ENCODE measurements at places on chromosomes 1 and 21. TPM values are rescaled to one million over a fixed set of nuclear protein-coding genes. Genes with fewer than 3 reads are reported as not detected.
A peak's percentile ranks its signal among the peaks of the same experiment; 100 is the strongest.

The FALEC gene
- not detected for total RNA-seq

The SYNJ1 gene
- 7.4 TPM for total RNA-seq

The RIPPLY3 gene
- not detected for total RNA-seq

The ETNK2 gene
- 0.77 TPM for total RNA-seq

The FGR gene
- total RNA-seq, result 0.10 TPM

The LRRC42 gene
- total RNA-seq, result 19.9 TPM

GRCh38 chr1:100239961-100240360 is 9.7 kb downstream of the DBT start:
- DNase-seq, result no peak

GRCh38 chr1:78044796-78045562 is 787 bp upstream of the GIPC2 start:
- no peak for DNase-seq

DNA sequence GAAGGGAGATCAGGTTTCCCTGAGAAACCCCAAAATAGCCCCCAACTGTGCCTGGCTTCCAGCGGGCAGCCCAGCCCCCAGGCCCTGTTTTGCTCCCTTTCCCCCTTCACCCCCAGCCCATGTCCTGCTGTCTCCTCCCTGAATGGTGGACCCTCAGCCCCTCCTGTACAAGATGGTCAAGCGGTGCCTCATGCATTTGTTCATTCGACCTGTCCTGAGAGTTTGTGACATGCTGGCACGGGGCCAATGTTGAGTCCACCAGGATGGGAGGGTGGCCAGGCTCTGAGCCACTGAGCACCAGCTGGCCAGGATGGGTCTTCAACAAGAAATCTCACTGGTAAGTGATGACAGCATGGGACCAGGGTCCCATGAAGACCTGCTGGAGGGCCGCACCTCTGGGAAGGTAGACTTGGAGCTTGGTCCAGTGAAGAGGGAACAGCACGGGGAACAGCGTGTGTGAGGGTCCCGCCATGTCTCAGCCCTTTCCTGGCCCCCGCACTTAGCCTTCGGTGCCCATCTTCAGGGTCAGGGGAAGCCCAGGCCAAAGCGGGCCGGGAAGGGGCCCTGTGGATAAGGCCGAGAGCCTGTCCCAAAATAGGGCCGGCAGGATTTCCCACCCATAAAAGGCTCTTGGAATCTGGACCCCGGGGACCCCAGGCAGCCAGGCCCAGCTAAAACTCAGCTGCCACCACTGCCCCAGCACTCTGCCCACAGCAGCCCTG is at the start of gene CALML6:
Gene CALML6 (plus strand): TSS at position 290 of the 722 bp plus-strand sequence. CDS start 21 bp downstream, at position 311.
- DNase-seq, result no peak

- no peak for DNase-seq
These were observed 76.1 kb upstream of the USP25 start for GRCh38 chr21:15653710-15654109.

- no peak for DNase-seq
These were observed 16.4 kb upstream of the SLC44A3 start for GRCh38 chr1:94803517-94804441.

DNA sequence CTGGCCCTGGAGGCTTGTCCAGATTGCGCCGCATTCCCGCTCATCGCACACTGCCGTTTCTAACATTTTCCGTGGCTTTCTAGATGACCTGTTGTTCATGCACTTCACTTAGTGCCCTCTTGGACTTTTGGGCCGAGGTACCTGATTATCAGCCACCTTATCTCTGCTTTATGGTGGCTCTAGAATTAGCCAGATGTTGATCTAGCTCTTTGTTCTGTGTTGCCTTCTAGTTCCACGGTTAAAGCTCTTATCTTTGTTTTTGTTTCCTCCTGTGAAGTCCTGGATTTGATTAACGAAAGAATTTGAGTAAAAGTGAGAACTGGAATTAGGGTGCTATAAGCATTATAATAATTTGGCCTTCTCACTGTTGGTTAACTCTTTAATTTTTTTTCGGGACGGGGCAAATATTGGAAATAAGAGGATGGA is 945 bp downstream of the RNPEP start:
- no peak for DNase-seq

DNA sequence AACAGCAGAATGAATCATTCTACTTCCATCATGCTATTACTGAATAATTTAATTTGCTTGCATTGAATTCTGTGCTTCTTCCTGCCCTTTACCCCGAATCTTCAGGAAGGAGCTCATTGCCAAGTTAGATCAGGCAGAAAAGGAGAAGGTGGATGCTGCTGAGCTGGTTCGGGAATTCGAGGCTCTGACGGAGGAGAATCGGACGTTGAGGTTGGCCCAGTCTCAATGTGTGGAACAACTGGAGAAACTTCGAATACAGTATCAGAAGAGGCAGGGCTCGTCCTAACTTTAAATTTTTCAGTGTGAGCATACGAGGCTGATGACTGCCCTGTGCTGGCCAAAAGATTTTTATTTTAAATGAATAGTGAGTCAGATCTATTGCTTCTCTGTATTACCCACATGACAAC is 44.2 kb downstream of the MAP3K7CL start:
- no peak for DNase-seq

DNA sequence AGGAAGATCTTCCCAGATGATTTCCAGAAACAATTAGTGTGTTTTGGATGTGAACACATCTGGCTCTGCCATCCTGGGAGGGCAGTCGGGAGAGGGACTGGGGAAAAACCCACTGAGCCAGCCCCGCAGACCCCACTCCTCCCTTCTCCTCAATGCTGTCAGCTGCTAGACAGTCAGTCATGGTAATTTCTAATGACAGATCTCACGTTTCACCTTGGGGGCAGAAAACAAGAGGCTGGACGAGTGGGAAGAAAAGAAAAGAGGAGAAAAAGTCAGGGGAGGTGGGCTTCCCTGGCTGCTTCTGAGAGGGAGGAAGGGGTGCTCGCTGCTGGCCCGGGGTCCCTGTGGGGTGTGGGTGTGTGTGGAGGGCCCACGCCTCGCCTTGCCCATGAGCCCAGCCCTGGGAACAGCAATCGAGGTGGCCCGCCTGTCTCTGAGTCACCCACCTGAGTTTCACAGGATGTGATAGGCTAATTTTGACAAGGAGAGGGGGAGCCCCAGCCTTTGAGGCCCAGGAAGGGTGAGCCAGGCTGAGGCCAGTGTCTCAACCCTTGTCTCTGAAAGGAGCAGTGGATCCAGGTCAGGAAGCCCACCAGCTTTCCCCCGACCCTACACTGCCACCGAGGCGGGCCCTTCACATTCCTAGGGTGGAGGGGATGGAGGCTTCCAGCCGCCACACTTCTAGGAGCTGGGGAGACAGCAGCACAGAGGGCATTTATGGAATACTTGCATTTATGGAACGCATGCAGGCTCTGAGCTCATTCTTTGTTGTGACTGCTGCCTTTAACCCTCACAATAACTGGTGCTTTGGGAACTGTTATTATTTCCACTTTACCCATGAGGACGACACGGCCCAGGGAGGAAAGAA is 49.1 kb upstream of the IFNLR1 start:
- peak; percentile 81 for DNase-seq

DNA sequence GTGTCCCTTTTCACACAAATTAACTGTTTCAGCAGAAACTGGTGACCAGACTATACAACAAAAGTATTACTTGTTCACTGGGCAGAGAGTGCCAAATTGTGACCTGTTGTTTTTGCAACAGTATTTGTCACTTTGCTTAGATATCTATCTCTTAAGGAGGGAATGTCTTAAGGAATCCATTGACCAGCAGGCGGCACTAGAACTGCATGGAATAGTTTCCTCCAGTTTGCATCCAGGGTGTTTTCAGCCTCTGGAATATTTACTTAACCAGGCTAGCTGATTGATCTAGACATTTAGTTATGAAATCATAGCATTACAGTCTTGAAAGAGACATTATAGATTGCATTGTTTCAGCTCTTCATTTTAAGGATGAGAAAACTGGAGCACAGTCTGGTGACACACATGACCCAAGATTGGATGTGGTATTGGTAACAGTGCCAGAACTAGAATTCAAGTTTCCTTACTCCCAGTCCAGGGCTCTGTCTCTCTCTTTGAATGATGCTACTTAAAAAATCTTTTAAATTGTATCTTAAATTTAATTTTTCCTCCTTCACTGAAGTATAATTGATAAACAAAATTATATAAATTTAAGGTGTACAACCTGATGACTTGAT is 16.9 kb downstream of the RPTN start:
- DNase-seq, result peak; percentile 62

DNA sequence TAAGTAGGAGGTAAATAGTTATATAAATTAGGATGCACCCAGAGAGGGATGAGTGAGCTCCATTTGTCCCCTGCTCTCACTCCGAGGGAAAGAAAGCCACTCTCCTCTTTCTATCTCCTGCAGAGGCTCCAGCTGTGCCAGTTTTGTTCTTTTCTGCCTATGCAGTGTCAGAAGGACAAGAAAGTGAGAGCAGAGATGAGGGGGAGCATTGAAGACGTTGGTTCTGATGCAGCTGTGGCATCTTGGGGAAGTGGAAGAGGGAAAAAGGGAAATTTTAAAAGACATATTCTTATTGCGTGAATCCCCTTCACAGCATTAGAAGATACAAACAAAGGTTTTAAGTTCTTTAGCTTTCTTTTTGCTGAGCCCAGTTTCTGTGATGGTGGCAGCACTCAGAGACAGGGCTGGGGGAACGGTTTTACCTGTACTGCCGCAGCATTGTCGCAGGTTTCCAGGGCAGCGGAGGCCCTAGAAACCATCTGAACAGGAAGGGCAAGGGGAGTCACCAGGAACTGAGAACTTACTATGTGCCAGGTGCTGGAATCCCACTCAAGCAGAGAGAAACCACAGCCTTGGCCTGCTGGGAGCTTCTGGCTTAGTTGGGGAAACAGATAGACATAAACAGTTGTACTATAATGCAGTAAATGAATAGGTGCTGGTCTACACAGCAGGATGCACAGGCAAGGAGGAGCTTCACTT is 44.9 kb upstream of the USP24 start:
- DNase-seq, result no peak
